ENCODE measurements at places on chromosomes 2 and 18.

- DNase-seq = no peak
These were observed 368.0 kb upstream of the SPHKAP start for GRCh38 chr2:228549441-228550007.

GRCh38 chr2:158079672-158080071, 22.0 kb upstream of the UPP2 start:
- no peak for DNase-seq

DNA sequence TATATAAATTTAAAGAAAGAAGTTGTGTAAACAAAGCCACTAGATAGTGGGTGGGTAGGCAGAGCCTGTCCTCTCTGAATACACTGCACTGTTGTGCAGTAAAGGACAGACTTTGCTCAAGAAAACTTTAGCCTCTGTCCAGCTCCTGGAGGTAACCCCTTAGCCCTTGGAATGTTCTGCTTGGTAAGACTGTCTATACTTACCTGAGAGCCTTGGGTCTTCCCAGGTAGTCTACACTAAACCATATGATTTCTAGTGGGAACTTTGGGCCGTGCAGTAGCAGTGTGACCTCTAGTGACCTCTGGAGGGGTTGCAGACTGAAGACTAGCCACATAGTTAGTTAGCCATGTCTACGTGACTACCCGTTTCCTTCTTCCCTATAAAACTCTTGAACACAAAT, 678.3 kb upstream of the NRXN1 start:
- DNase-seq = peak; percentile 40

DNA sequence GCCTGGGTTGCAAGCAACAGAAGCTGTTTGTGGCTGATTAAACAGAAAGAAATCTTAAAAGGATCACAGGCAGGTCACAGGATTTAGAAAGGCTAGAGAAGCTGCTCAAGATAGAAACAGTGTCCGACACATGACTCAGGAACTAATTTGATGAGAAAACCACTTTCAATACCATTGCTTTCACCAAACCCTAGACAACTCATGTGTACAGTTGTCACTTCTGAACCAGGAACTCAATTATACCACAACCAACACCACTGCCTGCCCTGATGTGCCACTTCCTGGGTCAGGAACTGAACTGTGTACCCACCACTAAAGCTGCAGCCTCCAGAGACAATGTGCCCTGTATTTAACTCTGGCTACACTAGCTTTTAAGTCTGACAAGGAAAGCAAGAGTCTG, 56.0 kb downstream of the TMEM247 start:
- no peak for DNase-seq

- no peak for DNase-seq
These were observed 46.1 kb downstream of the EDAR start for GRCh38 chr2:108942888-108943287.

GRCh38 chr2:153047220-153047619, 328.8 kb downstream of the ARL6IP6 start:
- no peak for DNase-seq

GRCh38 chr18:70398076-70398475, 109.2 kb downstream of the SOCS6 start:
- no peak for DNase-seq

DNA sequence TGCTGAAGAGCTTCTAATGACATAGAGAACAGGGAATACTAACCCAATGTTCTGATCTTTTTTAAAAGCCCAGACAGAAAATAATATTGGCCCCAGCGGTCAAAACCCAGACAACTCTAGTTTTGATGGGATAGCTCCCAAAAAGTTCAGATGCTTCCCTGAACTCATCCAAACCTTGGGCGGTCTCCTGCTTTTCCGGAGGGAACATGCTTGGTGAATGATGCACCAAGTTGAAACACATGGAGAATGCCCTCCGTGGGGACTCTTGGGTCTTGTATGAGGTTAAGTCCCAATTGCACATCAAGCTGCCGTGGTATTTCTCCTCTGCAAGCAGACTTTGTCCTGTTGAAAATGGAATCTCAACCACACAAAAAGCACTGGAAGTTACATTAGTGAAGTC, 120.7 kb upstream of the CTAGE1 start:
- no peak for DNase-seq

DNA sequence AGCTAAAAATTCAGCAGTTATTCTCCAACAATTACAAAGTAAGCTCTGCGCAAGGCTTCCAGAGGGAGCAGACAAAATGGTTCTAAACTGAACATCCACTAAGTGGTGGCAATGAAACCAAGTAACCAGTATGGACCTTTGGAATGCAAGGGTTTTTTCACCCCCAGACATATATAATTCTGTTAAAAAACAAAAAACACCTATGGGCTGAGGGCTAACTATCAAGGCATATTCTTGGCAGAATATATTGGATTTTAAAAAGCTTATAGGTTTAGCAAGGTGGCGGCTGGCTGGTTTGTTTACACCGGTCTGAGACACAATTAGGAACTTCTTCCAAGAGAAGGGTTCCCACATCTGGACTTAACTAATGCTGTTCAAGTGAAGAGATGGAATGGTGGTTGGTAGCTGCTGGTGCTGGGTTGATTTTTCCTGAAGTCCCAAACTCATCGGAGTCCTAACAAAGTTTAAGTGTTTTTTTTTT, 2.8 kb downstream of the ZFP36L2 start:
- DNase-seq = no peak

DNA sequence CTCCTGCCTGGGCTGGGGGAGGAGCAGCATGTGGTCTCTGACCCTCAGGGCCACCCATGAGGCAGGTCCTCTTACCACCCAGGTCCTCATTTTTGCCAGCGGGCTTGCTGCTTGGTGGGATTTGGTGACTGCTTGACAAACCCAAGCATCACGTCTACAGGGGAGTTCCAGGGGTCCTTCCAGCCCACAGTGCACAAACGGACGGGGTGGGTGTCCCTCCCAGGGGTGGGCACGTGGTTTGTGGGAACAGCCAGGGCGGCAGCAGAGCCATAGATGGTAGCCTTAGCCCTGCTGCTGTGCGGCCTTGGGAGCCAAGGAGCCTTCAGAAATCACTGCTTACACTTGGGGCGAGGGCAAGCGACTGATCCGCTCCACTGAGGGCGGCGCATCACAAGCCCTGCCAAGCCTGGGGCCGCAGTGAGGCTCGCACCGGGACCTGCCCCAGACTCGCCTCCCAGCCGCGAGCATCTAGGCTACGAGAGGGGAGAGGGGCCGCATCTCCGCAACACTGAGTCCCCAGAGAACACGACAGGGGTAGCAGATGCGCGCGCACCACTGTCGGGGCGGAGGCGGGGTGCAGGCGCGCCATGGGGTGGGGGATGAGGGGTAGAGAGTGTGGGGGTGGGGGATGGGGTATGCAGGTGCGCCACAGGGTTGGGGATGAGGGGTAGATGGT, 36.9 kb downstream of the SNED1 start:
- no peak for DNase-seq

DNA sequence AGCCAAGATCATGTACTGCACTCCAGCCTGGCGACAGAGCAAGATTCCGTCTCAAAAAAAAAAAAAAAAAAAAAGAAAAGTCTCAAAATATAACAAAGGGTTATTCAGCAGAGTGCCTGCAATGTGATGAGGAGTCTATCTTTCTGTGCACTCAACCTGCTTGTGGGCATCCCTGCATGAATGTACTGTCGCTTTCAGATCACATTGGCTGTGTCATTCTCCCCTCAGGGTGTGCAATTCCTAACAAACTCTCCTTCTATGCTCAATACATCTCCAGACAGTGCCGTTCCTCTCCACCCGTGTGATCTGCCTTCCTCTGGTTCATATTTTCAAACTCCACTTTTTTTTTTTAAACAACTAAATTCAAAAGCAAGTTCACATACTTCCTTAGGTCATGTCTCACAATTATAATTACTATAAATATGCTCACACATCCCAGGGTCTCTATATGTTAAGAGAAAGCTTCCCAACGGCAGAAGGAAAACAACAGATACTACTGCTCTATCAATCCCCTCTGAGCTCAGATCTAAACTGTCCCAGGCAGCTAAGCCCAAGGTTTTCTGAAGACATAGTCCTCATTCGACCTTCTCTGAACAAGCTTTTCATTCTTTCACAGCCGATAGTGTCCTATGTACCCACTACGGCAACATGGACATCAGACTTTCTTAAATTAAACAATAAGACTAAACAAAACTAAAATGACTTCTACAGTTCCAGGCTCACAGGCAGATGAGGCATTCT, 35.2 kb downstream of the PTMA start:
- no peak for DNase-seq

- no peak for DNase-seq
These were observed 98.6 kb downstream of the SPIRE1 start for GRCh38 chr18:12559319-12559718.

DNA sequence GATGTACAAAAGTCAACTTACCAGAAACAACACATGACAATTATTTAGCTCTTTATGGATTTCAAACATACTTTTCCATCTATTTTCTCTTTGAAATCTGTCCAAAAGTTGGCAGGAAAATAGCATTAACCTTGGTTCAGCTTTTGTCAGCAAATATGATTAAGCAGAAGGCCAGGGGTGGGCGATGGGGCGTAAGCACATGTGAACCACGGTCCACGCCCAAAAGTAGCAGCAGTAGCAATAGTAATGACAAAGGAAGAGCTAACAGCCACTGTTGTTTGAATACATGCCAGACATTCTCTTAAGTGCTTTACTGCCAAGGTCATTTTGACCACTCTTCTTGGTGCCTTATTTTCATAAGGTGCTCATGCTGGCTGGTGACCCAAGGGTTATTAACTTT, 73.5 kb downstream of the ANTXR1 start:
- no peak for DNase-seq

- DNase-seq = no peak
These were observed 76.7 kb downstream of the FAM210A start for GRCh38 chr18:13649397-13650390.

DNA sequence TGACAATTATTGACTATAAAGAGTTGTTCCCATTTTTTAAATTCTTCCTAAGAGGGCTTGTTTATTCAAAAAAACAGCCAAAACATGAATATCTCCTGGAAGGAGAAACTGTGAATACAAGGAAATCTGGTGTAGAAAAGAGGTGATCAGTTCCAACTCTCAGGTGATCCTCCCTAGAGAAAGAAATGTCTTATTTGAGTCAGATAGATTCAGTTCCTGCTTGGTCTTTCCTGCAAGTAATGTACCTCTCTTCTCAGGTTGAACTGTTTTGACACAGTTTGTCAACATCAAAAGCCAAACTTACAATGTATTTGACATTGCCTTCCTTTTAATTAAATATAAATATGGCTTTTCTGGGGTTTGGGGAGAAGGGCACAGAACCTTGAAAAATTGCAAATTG, 567.4 kb downstream of the ARHGAP15 start:
- DNase-seq = no peak

GRCh38 chr18:55110436-55110835, 151.2 kb upstream of the CCDC68 start:
- DNase-seq = no peak

- no peak for DNase-seq
These were observed 3.2 kb downstream of the TEKT4 start for GRCh38 chr2:94874277-94874997.

DNA sequence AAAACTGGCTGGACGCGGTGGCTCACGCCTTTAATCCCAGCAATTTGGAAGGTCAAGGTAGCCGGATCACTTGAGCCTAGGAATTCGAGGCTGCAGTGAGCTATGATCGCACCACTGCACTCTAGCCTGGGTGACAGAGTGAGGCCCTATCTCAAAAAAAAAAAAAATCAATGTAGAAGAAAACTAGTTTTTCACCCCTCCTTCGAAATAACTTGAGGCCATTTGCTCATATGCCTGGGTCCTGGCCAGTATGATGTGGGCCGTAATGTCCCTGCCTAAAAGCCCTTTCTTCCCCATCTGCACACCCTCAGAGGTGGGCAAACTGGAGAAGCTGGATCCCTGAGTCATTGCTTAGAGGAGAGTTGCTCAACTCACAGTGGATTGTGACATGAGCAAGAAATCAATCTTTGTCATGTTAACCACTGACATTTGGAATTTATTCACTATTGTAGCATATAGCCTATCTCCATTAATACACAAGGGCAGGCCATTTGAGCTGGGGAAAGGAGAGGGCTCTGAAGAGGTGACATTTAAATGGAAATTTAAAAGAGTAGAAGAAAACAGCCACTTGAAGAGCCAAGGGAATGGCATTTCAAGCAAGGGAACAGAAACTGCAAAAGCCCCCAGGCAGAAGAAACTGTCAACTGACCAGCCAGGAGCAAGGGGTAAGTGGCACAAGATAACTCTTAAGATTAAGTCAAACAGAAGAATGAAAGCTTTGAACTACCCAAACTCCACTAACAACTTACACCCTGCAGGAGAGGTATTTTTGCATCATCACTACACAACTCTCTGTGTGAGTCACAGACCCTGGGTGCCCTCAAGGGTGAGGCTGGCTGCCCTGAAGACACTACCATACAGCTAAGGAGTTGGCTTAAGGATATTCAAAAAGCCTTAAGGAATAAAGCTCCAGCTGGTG, 7.6 kb upstream of the METTL21A start:
- DNase-seq = no peak

DNA sequence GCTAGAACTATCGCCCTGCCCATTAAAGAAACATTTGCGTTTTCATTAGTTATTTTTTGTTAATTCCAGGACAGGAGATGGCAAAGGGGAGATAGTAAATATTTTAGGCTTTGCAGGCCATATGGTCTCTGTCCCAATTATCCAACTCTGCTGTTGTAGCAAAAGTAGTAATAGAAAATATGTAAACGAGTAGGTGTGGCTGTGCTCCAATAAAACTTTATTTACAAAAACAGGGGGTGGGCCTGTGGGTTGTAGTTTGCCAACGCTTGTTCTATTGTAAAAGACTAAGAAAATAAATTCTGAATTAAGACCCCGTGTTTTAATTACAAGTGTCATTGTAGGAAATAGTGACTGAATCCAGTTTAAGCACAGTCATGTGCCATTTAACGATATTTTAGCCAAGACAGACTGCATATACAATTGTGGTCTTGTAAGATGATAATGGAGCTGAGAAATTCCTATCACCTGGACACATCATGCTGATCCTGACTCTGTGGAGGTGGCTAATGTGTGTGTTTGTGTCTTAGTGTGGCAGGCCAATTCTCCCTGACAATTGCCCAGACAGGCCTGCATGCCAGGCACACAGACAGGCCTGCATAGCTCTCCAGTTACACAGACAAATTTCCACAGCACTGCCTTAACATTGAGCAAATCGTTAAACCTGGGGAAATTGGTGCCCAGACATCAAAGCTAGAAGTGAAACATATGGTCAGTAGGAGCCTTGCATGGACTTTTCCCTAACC, 76.4 kb downstream of the SKA1 start:
- DNase-seq = no peak

GRCh38 chr2:8036366-8036765, 645.5 kb upstream of the ID2 start:
- DNase-seq = no peak

DNA sequence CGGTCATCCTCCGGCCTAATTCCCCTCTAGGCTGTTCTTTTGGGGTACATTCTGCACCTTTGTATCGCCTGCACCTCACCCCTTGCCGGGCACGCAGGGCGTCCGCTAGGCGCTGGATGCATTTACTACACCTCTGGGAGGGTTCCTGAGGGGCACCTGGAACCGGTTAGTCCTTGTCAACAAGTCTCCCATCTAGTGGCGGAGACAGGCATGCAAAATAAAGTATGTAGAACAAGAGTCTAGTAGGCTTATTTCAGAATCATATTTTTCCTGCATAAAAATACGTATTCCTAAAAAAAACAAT, 705 bp upstream of the TEX261 start:
- DNase-seq = peak; percentile 4

GRCh38 chr2:5846881-5847280, 154.7 kb downstream of the SOX11 start:
- no peak for DNase-seq

- DNase-seq = peak; percentile 21
These were observed 391.3 kb downstream of the CMPK2 start for GRCh38 chr2:6474161-6475140.
